T-helper 9 cell (primary cell): ENCODE measurements at places on chromosomes 11 and 22.

DNA sequence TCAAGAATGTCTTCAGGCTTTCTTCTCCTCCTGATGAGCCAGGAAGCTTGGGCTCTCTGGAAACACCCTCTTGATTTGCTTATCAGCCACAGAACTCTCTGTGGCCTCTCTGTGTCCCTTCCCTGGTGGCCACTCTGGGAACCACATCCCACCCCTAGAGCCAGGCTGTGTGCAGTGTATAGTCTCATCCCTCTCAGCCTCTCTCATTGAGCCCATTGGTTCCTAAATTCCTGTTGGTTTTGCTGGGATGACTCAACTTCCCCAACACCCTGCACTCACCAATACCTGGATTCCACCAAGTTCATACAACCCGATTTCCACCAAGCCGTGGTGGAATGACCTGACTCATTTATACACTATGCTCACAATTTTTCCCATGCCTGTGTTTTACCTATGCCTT, 5.2 kb downstream of the IRAG1 start:
- no peak for DNase-seq

GRCh38 chr22:25510876-25511275, 53.6 kb upstream of the GRK3 start:
- DNase-seq: no peak

DNA sequence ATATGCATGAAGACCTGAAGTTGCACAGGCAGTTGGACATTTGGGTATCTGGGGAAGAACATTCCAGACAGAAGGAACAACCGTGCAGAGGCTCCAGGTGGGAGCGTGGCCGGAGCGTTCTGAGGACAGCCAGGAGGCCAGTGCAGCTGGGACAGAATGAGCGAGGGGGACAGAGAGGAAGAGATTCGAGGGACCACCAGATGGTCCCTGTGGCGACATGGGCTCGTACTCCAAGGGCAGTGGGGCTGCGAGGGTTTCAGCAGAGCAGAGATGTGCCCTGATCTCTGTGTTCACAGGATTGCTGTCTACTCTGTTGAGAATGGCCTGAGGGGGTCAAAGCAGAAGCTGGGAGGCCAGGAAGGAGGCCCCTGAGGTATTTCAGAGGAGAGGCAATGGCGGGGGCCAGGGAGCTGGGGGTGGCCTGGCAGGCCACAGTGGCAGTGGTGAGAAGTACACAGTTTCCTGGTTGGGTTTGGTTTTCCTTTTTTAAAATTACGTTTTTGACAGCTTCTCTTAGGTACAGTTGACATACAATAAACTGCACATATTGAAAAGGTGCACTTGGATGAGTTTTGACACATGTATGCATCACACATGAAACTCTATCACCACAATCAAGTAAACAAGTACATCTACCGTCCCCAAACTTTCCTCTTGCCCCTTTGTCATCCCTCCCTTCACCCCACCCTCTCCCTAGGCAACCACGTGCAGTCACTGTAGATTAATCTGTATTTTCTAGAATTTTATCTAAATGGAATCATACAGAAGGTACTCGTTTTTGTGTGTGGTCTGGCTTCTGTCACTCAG, 24.8 kb upstream of the SOX10 start:
- no peak for DNase-seq

DNA sequence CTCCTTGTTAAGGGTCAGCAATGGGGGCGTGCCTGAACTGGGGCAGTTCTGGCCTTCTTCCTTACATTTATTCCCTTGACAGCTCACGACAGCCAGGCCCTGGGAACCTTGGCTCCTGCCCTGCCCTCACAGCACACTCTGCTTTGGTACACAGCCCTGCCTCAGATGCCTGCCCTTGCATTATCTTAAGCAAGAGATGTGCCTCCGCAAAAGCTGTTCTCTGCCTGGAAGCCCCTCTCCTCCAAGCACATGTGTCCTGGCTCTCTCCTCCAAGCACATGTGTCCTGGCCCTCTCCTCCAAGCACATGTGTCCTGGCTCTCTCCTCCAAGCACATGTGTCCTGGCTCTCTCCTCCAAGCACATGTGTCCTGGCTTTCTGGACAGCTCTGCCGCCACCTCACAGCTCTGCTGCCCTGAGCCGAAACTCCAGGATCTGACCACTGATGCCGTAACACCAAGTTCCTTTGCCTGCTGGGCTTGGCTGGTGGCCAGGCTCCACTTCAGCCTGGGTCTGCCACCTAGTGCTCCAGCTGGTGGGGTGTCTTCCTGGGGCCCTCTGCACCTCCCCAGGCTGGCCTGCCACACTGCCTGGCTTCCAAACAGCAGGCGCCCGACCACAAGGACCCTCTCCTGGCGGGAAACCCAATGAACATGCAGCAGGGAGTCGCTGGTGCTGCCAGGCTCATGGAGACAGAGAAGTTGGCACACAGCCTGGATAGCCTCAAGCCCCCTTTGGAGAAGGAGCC, 53.0 kb downstream of the SCUBE1 start:
- no peak for DNase-seq

- no peak for DNase-seq
Observed at GRCh38 chr11:111101881-111102280, 143.6 kb upstream of the POU2AF2 start.

DNA sequence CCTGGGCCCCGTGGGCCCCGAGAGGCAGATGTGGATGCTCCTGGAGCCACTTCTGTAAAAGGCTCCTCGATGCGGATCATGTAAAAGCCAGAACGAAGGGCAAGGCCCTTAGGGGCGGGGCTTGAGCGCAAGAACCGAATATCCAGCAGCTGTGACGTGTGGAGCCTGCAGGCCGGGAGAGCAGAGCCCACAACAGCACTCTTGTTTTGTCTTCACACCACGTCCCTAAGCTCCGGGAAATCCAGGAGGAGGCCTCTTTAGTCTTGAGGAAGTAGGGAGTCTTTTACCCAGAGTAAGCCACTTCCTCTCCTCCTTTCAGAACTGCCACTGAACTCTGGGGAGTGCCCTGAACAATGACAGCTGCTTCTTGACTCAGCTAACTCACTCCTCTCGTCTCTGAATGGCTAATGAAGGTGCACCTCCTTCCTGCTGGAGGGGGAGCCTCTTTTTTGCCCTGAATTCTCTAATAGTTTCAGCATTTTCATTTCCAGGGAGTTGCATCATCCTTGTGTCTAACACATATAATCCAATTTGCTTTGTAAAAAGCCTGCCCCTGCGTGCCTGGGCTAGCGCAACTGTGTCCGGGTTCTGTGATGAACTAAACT, 12.5 kb downstream of the L3MBTL2 start:
- no peak for DNase-seq

- no peak for DNase-seq
Observed at GRCh38 chr11:95119361-95120060, 29.9 kb downstream of the ENDOD1 start.

DNA sequence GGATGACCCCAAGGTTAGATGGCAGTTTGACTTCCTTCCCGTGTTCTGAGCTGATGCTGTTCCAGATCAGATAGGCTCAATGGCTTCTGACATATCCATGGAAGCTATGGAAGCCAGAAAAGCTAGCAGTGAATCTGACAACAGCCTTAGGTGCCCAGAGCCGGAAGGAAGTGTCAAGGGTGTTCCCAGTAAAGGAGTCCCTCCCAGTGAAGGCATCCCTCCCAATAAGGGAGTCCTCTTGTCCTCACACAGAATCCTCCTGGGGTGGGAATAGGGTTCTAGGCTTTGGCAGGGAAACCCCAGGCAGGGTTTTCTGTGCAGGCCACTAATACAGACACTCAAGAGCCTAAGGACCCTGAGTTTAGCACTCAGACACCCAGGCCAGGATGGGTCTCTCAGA, 47.0 kb upstream of the ISX start:
- no peak for DNase-seq

DNA sequence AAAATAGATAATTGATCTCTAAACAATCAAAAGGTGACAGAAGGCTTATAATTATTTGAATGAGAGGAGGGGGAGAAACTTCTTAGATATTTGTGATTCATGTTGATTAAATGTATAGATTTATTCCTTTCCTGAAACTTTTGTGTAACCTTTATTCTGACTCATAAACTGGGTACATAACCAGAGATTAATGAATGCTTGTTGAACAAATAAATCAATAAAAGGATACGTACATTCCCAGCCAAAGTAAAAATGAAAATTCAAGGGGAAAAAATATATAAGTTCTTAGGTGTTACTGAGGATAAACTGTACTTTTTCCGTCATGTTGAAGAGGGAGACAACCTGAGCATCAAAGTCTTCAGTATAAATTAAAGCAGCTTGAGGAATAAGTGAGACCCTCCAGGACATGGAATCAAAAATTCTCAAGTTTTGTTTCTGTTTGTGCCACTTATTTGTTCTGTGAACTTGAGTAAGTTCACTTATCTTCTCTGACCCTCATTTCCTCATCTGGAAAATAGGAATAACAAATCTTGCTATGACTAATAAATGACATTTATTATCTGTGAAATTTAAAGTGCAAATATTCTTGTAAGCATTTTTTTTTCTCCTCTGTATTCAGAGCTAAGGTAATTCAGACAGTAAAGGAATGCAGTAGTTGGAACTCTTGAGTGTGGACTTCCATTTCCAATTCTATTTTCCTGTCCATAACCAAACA, 195.4 kb downstream of the METTL15 start:
- no peak for DNase-seq

DNA sequence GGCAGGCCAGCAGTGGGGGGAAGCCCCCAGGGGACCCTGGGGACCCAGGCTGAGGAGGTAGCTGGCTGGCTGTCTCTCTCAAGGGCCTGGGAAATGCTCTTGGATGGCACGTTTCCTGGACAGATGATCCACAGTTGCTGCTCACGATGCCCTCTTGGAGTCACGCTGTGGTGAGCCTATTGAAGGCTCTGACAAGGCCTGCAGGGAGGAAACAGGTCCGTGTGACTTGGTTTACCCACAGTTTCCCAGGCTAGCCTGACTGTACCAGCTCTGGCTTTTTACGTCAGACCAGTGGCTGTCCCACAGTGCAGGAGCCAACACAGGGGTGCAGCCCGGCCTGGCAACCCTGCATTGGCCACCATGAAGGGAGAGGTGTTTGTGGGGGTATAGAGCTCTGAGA, 29.2 kb upstream of the PPARA start:
- DNase-seq: no peak

- DNase-seq: no peak
Observed at GRCh38 chr11:69402251-69402887, 79.1 kb upstream of the LINC01488 start.

GRCh38 chr11:46522682-46523281, 71.0 kb downstream of the AMBRA1 start:
- DNase-seq: no peak

GRCh38 chr22:22927196-22927887, 39.7 kb downstream of the IGLL5 start:
- DNase-seq: no peak

DNA sequence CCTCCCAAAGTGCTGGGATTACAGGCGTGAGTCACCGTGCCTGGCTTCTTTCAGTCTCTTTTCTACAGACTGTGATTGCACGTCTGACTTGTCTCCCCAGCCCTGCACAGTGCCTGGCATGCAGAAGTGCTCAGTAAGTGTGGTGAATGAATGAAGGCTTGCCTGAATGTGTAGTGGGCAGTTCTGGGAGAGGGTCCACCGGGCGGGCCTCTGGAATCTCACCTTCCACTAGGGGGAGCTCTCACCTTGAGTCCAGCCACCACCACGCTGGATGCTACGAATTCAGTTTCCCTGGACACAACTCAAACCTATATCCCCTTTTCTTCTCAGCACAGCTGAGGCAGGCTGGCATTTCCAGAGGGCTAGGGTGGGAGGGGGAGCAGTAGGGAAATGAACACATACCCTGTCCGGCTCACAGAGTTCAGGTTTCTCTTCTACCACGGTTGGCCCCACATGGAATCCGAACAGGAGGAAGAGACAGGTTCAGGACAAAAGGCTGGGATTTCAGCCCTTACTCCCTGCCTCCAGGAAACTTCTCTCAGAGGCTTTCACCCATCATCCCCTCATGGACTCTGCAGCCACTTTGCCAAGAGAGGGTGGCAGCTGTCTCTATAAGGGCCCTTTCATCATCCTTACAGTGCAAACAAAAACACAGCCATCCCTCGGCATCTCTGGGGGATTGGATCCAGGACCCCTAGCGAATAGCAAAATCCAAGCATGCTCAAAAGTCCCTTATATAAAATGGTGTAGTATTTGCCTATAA, 86.8 kb downstream of the NECTIN1 start:
- no peak for DNase-seq

DNA sequence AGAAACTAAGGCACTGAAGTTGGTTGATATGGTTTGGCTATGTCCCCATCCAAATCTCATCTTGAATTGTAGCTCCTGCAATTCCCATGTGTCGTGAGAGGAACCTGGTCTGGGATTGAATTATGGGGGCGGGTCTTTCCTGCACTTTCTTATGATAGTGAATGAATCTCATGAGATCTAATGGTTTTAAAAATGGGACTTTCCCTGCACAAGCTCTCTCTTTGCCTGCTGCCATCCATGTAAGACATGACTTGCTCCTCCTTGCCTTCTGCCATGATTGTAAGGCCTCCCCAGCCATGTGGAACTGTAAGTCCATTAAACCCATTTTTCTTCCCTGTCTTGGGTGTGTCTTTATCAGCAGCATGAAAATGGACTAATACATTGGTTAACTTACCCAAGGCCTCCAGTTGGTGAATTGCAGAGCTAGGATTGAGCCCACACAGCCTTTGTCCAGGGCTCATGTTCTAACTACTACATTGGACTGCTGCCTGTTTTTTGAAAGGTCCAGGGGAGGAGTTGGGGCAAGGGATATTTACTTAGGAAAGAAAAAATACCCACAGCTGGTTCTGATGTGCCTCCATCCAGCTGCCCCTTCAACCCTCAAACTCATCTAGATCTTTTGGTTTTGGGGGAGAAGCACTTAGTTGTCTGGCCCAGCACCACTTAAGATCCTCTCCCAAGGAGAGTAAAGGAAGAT, 107.8 kb upstream of the NAV2 start:
- DNase-seq: no peak

- no peak for DNase-seq
Observed at GRCh38 chr11:77724636-77725035, 87.0 kb upstream of the CLNS1A start.

- DNase-seq: no peak
Observed at GRCh38 chr11:67370351-67371076, 2.9 kb downstream of the CLCF1 start.

DNA sequence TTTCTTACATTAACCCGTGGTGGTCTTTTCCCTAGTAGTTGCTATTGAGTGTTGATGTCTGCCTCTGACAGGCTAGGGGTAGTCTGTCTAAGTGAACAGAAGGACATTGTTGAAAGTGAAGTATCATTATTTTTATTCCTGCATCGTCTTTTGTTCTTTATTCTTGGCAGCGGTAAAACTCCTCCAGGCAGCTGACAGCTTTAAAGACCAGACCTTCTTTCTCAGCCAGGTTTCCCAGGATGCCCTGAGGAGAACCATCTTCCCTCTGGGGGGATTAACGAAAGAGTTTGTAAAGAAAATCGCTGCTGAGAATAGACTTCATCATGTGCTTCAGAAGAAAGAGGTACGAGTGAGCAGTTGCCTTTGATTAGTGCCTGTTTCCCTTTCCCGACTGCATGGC, 14.6 kb downstream of the TRMU start:
- DNase-seq: no peak

- no peak for DNase-seq
Observed at GRCh38 chr22:46913351-46913750, 150.9 kb downstream of the TBC1D22A start.

DNA sequence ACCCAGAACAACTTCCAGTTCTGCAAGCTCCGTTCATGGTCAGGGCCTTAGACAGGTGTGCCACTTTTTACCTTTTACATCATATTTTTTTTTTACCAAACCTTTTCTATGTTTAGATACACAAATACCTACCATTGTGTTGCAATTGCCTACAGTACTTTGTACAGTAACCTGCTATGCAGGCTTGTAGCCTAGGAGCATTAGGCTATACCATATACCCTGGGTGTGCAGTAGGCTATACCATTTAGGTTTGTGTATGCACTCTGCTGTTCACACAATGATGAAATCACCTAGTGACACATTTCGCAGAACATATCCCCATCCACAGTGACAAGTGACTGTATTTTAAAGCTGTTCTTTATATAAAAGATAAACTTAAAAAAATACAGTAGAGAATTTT, 29.6 kb downstream of the APIP start:
- no peak for DNase-seq
